ENCODE measurements at places on chromosomes 13 and 19.

DNA sequence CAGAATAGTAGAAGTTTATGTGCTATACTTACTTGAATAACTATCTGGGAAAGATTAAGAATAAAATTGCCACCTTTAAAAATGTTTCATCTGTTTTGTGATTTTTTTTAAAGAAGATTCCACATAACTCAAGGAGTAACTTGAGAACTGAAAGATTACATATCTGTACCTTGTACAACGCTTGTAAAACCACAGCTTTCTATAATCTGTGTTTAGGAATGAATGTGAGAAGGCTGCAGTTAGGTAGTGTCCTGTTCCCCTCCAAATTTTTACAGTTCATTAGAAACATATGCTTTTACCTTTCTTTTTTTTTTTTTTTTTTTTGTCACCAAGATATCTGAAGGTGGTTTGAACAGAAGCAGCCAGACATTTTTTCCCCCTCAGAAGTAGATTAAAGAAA is 312.8 kb upstream of the GPC6 start:
- DNase-seq: no peak

- DNase-seq: no peak
These were observed 14.9 kb downstream of the FGF21 start for GRCh38 chr19:48770266-48770665.

GRCh38 chr19:32070101-32070500 is 275.3 kb upstream of the ZNF507 start:
- DNase-seq: no peak

DNA sequence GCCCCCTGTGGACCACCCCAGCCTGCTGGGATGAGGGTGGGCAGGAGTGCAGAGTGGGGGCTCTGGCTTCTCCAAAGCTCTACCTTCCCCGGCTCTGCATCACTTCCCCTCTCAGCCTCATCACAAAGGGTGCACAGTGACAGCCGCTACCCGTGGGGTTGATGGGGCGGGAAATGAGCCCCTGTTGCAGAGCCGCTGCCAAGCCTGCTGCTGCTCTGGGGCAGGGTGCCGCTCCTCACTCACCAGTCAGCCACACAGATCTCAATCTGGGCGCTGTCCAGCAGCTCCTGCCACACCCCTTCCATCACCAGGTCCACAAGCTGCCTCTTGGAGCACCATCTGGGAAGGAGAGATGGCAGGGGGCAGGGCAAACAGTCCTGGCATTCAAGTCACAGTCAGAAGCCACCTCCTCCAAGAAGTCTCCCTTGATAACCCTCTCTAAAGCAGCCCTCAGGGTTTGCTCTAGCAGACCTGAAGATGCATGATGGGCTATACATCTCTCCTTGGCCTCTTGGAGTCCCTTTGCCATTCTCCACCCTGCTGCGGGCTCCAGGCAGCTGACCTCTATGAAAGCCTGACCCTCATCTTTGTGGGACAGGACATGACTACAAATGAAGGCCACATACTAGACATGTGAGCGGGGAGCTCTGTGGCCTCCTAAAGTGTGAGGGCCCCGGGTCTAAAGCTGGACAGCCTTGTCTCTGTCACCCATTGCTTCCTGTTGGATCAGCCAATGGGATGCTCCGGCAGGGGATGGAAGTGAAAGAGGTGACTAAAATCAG is 15.7 kb downstream of the MRPS12 start:
- no peak for DNase-seq

Data from CD4-positive, alpha-beta T cell treated with Interleukin-17A for 4 hours (primary cell).